ENCODE measurements at places on chromosomes 1 and 21.

GRCh38 chr1:183070923-183071618, 47.9 kb downstream of the LAMC1 start:
- no peak overlapping the region for H3K4me3 ChIP-seq
- peak; percentile 37 for DNase-seq
- no peaks in the 10 kb centered on the region for H3K36me3 ChIP-seq
- peaks cover 21% of the 10 kb centered on the region for H3K4me1 ChIP-seq
- H3K27me3 ChIP-seq = no peaks in the 10 kb centered on the region
- no peak overlapping the region for H3K27ac ChIP-seq

- no peaks in the 10 kb centered on the region for H3K36me3 ChIP-seq
- H3K27me3 ChIP-seq = no peaks in the 10 kb centered on the region
- no peak overlapping the region for H3K27ac ChIP-seq
- H3K4me3 ChIP-seq = no peak overlapping the region
- no peaks in the 10 kb centered on the region for H3K4me1 ChIP-seq
- DNase-seq = no peak
Measured at GRCh38 chr1:55981010-55981650, 598.2 kb downstream of the PLPP3 start.

DNA sequence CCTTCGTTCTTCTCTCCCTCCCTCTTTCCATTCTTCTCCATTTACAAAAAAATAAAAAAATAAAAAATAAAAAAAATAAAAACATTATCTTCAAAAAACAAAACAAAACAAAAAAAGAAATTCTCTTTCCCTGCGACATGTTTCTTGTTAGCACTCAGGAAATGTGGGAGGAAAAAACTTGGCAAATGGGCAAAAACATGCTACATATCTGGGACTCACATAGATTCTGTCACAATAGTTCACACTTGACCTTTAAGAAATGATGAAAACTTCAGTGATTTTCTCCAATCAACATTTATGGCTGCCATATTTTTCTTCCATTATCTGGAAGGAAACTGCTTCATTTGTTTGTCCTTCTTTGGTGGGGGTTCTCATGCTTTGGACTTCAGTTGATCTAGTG, 109.3 kb downstream of the PRKAB2 start:
- no peak overlapping the region for H3K27ac ChIP-seq
- no peaks in the 10 kb centered on the region for H3K27me3 ChIP-seq
- H3K4me1 ChIP-seq = no peaks in the 10 kb centered on the region
- H3K36me3 ChIP-seq = no peaks in the 10 kb centered on the region

- H3K27ac ChIP-seq = no peak overlapping the region
- no peaks in the 10 kb centered on the region for H3K36me3 ChIP-seq
- H3K4me1 ChIP-seq = no peaks in the 10 kb centered on the region
- H3K4me3 ChIP-seq = no peak overlapping the region
- no peak for DNase-seq
Measured at GRCh38 chr1:192795916-192796618, 12.8 kb upstream of the RGS2 start.

DNA sequence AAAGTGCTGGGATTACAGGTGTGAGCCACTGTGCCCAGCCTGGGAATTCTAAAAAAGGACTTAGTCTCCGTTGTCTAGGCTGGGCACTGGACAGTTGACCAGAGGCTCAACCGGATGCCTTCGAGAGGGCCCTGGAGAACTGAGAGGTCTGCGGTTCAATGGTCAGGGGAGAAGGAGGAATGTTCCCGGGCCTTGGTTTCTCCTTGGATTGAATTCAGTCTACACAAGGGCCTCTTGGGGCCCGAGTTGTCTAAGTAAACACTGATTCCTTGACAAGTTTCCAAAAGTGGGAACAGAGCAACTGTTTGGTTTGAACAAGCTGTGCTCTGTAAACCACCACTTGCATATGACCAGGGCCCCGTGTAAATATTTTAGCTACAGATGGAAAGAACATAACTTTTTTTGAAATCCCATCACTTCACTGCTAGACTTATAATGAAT, 29.1 kb upstream of the CAPZB start:
- H3K4me1 ChIP-seq = peaks cover 30% of the 10 kb centered on the region
- H3K27ac ChIP-seq = no peak overlapping the region
- no peaks in the 10 kb centered on the region for H3K36me3 ChIP-seq
- H3K4me3 ChIP-seq = no peak overlapping the region
- no peaks in the 10 kb centered on the region for H3K27me3 ChIP-seq

DNA sequence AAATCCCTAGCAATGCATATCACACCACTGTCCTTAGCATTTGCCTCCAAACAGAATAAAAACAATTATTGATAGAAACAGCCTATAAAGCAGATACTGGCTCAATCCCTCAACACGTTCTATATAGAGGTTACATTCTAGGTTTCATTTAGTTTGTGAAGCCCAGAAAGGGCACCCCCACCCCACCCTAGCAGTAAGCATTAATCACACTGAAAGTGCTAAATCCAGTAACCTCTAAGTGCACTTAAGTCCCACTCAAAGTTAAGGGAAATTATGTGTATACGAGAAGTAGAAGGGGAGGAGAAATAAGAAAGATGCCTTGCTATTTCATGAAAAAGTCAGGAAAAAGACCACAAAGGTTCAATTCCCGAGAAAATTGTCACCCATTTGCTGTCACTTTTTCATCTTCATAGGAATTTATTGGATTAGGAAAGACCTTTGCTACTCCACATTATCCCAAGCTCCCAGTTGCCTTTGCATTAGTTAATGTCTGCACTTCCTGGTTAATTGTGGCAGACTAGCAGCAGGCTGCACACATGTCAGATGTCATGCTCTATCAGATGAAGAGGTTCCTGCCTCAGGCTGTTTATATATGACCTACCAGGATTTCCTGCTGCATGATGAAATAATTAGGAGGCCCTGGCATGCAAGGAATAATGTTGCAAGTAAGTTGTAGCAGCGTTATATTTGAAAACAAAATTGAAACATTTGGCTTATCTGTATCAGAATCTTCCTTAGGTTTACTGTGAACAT, 54.5 kb upstream of the LHX8 start:
- H3K27ac ChIP-seq = no peak overlapping the region
- H3K36me3 ChIP-seq = no peaks in the 10 kb centered on the region
- no peak overlapping the region for H3K4me3 ChIP-seq
